ENCODE measurements at places on chromosomes 16 and 17.

DNA sequence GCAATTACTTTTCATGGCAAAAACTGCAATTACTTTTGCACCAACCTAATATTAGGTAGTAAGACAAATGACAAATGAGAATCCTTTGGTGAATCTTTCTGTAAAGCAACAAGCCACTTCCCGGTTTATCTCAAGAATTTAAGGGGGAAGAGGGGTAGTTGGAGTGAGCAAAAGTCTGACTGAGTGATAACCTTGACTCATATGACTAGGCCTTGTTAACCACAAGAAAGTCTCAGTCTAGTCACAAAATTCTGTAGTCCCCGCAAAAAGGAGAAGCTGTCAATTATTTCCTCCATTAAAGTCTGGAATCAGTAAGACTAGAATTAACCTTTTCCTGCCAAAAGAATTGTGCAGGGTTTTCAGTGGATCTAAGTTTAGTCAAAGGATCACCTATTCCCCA lies 72.2 kb upstream of the GNAO1 start:
- no peak for DNase-seq

- no peak for DNase-seq
Measured at GRCh38 chr16:88493879-88494278, 40.8 kb downstream of the ZFPM1 start.

DNA sequence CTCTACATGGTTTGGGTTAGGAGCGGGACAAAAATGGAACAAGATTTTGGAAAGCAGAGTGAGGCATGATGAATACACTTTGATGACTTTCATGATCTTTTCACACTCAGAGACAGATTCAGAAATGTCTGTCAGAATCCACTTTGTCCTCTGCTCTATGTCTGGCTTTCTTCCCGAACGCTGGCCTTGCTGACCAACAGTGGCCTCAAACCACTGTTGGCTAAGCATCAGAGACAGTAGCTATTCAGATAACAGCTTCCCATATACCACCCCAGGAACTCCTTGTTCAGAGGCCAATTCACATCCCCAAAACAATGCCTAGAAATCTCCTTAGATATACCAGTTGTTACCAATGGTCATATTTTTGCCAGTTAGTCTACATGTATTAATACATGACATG lies 40.9 kb downstream of the FBXL20 start:
- DNase-seq = no peak

- no peak for DNase-seq
Measured at GRCh38 chr16:57308041-57308440, 23.6 kb upstream of the PLLP start.

GRCh38 chr16:57534881-57535658 lies 1.3 kb downstream of the CCDC102A start:
- no peak for DNase-seq

- no peak for DNase-seq
Measured at GRCh38 chr16:85150331-85150940, 38.2 kb upstream of the CIBAR2 start.

DNA sequence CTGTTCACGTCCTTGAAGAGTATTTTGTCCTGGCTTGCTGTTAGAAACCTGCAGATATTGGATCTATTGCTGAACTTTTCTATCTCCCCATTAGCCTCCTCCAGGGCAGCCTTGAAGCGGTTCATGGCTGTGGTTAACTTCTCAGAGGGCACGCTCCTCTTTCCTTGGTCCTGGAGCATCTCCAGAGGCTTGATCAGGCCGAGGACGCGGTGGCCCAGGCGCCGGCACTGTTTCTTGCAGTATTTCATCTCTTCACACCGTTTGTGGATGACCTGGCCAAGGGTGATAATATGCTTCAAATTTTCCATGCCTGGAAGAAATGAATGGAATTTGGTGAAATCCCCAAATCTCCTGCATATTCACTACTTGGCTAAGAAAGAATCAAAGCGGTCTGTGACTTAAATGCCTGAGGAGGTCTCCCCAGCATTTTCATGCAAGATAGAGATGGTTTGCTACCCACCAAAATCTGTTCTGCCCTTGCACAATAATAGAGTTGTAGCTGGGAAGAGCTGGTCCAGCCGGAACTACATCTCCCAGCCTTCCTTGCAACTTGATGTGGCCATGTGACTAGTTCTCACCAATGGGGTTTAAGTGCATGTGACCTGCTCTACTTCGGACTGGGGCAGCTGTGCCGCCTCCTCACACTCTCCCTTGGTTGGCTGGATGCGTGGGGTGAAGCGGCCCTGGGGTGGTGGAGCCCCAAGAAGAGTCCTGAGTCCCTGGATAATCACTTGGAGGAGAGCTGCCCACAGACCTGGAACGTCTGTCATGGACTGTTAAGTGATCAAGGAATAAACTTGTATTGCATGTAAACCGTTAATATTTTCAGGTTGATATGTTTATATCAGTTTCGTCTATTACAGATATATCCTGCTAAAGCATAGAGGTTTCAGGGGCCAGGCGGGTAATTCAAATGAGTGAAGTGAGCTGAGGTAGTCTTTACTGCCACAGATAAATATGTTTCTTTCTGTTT lies 4.9 kb downstream of the MLKL start:
- DNase-seq = peak; percentile 83

DNA sequence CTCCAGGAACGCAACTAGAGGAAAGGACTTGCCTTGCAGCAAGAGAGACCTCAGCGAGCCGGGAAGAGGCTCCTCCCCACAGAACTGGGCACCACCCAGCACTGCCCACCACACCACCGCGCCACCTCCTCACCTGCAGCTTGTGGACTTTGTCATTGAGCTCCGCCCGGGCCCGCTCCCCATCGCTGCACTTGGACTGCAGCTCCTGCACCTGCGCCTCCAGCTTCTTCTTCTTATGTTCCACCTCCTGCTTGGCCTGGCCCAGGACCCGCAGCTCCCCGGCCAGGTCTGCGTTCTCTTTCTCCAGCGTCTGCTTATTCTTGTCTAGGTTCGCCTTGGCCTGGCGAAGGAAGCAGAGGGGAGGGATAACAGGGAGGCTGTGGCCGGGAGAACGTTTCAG lies 76.7 kb downstream of the NDE1 start:
- no peak for DNase-seq

DNA sequence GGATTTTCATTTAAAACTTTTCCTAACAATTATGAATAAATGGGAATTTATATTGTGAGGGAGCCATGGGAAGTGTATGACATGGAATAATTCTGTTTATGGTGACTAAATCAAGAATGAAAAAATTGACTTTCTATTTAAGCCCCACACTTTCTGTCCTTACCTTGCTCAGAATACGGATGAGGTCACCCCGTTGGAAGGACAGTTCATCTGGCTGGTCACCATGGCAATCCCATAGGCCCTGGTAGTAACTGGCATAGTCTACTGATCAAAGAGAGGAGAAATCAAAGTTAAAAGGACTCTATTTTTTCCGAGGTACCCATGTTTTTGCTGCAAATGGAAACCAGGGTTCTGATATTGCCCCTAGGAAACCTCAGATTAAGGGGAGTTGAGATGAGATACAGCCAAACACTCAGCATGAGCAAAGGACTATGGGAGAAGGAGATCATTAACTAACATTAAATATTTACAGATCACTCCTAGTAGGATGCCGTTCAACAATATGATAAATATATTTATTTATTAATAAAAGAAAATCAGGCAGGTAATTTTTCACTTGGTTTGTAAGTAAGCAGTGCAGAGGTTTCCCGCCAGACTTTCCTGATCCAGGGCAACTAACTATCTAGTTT lies 54.9 kb downstream of the SNX11 start:
- no peak for DNase-seq

GRCh38 chr17:7136266-7136877 lies 21.8 kb upstream of the ASGR2 start:
- DNase-seq = peak; percentile 75

DNA sequence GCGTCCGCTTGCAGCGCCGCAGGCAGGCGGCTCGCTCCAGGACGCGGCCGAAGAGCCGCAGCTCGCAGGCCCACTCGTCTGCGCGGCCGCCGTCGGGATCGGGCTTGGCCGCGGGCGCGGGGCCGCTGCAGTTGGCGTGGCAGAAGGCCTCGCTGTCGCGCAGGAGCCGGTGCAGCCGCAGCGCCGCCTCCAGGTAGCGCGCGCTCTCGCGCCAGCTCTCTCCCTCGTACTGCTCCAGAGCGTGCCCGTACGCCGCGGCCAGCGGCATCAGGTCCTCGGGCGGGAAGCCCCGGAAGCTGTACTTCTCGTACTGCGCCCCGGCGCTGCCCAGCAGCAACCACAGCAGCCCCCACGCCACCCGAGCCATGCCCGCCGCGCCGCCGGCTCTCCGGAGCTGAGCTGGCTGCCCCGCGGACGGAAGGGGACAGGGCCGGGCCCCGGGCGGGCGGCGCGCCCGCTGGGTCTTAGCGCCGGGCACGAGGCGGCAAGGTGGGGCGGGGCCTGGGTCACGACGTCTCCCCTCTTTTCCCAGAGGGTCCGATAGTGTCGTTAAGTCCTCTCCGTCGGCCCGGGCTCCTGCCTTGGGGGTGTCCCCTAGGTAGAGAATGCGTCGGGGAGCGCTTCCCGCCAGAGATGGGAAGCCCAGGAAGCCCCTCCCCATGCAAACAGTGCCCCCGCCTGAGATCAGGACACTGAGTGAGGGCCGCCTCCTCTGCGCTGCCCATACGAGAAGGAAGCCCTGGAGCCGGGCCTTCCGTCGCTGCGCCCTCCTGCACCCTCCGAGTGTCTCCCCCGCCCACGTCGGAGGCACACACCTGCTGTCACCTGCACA lies at the start of gene P3H4:
TSS of gene P3H4 (minus strand) at position 401 of the 832 bp plus-strand sequence. CDS start at position 367, 34 bp downstream.
- DNase-seq = no peak

GRCh38 chr17:34670618-34671017 lies 91.2 kb downstream of the TMEM132E start:
- DNase-seq = no peak

- DNase-seq = no peak
Measured at GRCh38 chr16:86455116-86455515, 55.2 kb upstream of the FOXF1 start.

DNA sequence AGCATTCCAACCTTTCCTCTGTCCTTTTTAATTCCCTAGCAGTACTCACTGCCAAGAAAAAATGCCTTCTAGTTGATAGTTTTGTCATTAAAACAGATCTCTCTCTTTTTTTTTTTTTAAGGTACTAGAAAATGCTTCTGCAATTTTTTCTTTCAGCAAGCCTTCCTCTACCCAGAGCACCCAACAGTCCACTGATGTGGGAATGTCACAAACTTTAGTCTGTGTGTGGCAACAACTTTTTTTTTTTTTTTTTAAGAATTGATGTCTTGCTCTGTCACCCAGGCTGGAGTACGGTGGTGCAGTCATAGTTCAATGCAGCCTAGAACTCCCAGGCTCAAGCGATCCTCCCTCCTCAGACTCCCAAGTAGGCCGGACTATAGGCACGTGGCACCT lies 34.7 kb downstream of the CDRT15 start:
- DNase-seq = no peak

DNA sequence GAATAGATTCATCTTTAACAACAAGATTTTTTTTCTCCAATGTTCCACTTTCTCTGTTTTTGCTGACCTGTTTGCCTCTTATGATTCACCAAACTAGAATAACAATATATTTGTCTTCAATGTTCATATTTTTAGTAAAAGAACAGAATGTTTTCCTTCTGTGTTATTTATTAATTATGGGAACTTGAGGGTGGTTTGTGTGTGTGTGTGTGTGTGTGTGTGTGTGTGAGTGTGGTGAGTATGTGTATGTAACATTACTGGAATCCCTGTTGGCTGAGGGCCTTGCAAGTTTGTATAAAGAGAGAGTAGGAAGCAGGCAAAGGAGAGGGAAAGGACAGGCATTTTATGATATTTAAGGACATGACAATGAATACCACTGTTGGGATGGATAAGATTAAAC lies 13.8 kb downstream of the STXBP4 start:
- DNase-seq = no peak

DNA sequence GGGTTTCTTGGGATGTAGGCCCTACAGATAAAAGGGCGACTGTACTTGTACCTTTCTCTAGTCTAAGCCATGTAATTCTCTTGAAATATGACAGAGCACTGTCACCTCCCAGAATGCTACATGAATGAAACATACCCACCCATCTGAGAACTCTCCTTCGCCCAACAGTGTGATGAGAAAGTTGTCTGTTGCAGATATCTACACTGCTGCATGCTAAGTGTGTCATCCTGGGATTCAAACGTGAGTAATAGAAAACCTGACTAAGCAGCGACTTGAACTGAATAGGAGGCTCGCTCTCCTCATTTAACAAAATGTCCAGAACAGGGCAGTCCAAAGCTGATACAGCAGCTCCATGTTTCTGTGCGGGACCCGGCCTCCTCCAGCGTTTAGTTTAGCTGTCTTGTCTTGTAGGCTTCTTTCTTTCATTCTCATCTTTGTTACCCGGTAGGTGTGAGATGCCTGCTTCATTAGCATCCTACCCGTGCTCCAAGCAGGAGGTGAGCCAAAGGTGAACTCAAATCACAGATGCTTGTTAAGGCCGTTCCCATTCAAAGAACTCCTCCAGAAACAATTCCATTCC lies 211.9 kb downstream of the PRKCA start:
- no peak for DNase-seq

GRCh38 chr17:32933881-32934280 lies 5.9 kb downstream of the TMEM98 start:
- DNase-seq = no peak

GRCh38 chr17:29291163-29291752 lies 2.7 kb downstream of the NUFIP2 start:
- peak; percentile 86 for DNase-seq

DNA sequence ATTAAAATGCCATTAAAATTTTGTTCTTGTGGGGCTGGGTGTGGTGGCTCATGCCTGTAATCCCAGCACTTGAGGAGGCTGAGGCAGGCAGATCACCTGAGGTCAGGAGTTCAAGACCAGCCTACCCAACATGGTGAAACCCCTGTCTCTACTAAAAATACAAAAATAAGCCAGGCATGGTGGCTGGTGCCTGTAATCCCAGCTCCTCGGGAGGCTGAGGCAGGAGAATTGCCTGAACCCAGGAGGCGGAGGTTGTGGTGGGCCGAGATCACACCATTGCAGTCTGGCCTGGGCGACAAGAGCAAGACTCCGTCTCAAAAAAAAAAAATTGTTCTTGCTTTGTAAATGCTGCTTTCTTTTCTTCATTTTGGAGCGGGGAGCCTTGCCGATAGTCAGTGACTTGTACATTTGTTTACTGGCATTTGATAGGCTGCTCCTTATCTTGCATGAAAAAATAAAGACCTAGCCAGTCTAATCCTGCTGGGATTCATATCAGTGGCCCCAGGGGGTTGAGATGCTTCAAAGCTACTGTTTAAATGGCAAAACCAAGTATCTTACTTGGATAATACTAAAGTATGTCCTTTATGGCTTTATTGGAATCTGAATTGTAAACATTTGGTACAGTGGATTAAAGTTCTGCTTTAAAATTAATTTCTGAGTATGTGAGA lies 3.3 kb upstream of the CLTC start:
- no peak for DNase-seq

GRCh38 chr16:10683170-10683569 lies 11.6 kb downstream of the TEKT5 start:
- DNase-seq = no peak

- DNase-seq = no peak
Measured at GRCh38 chr17:57584050-57584551, 161.0 kb downstream of the CCDC182 start.

DNA sequence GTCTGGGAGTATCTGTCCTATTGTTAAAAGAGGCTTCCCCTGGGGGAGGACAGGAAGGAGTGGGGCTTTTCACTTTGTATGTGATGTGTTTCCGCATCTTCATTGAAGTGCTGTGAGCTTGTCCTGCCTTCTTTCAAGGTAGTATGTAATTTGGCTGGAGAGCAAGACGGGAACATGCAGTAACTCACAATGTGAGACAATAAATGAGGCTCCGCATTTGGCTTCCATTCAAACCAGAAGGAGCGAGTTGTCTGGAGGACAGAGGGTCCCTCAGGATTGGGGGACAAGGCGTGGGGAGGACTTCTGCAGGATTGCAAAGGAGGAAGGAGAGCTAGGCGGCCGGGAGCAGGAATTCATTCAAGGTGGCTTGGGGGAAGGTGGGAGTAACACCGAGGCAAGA lies 203.5 kb downstream of the RBFOX3 start:
- no peak for DNase-seq

- DNase-seq = no peak
Measured at GRCh38 chr16:88725609-88726407, 19.5 kb downstream of the CTU2 start.

All from hematopoietic multipotent progenitor cell treated with erythropoietin and hydrocortisone succinate and interleukin-3 and kit ligand, for 15 days (in vitro differentiated cells).